ENCODE measurements at places on chromosomes 3 and 15.

- DNase-seq, result no peak
Observed at GRCh38 chr15:59885832-59886231, 118.3 kb upstream of the FOXB1 start.

GRCh38 chr3:172530566-172530965, 7.3 kb upstream of the TNFSF10 start:
- DNase-seq, result no peak

GRCh38 chr15:80437334-80437891, 33.2 kb downstream of the ARNT2 start:
- no peak for DNase-seq

GRCh38 chr3:127590282-127590592, 296 bp downstream of the TPRA1 start:
- no peak for DNase-seq

DNA sequence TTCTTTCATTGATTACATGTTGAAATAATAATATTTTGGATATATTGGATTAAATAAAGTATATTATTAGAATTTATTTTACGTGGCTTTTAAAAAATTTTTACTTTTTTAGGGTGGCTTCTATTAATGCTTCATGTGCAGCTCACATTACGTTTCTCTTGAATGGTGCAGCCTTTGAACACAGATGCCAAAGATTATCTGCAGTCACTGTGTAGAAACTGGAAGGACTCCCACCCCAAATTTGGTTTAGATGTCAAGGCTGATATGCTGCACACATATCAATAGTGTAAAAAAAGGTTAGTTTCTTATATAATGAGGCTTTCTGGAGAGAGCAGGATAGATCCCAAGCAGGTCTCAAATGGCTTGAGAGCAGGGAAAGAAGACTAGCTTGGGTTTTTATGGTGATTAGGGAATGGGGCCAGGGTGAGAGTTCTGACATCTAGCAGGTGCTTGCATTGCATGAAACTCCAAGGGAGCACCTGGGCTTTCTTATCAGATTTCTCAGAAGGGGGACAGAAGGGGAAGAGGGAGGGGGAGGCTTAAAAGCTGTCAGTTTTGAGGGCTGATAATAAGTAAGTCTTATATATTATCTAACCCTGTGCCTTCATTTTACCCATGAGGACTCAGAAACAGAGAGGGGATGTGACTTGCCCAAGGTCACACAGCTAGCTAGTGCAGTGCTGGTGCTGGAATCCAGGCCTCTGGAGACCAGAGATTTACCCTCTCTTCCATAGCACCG, 89.6 kb downstream of the CHST2 start:
- no peak for DNase-seq

DNA sequence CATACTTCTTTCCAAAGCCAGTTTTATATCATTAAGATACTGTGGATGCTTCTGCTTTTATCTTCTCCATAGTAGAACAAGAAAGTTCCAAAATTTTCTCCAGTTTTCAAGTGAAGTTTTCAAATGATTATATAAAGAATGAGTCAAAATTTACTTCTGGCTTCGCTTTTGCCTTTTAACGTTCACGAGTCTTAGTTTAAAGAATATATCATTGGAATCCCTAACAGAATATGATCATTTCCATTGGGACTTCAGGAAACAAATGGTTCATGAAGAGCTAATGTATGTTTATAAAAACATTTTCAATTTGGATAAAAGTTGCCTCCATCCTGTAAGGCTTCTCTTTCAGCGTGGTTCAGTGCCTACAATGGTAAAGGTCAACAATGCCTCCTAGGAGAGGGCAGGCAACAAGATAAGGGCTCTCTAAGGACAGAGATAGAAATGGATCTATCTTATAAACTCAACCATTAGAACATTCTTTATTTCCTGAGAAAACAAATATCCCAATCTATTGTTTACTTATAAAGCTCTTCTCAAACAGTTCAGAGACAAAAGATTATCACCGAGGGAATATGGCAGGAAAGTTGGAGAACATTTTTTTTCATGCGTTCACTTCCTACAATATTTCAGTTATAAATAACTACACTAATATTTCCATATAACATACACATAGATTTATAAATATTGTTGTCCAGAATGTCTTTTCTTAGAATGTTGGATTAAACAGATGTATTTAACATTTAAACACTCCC, 60.5 kb downstream of the FBN1 start:
- no peak for DNase-seq
